Stimulated activated CD4-positive, alpha-beta T cell treated with anti-CD3 and anti-CD28 coated beads, Interleukin-15, amount 100 ng/mL, for 1 hour (primary cell): ENCODE measurements at places on chromosomes 6 and 20.
A peak's percentile ranks its signal among the peaks of the same experiment; 100 is the strongest.

- DNase-seq = no peak
Observed at GRCh38 chr6:23655525-23655924, 470.5 kb upstream of the NRSN1 start.

DNA sequence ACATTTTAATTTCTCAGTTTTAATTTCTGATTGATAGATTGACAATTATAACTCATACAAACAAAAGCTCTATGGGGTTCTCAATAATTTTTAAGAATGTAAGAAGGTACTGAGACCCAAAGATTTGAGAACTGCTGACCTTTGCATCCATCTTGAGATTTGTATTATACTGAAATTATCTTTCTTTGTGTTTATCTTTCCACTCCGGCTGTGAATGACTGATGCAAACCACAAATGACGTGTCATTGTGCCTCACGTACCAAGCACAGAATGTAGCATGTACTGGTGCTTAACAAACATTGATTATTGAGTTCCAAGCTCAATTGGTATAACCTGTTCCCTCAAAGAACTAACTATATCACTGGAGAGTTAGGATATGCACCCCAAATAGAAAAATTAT lies 152.1 kb upstream of the SMLR1 start:
- DNase-seq = no peak

- DNase-seq = no peak
Observed at GRCh38 chr6:144189351-144189750, 39.0 kb downstream of the STX11 start.

DNA sequence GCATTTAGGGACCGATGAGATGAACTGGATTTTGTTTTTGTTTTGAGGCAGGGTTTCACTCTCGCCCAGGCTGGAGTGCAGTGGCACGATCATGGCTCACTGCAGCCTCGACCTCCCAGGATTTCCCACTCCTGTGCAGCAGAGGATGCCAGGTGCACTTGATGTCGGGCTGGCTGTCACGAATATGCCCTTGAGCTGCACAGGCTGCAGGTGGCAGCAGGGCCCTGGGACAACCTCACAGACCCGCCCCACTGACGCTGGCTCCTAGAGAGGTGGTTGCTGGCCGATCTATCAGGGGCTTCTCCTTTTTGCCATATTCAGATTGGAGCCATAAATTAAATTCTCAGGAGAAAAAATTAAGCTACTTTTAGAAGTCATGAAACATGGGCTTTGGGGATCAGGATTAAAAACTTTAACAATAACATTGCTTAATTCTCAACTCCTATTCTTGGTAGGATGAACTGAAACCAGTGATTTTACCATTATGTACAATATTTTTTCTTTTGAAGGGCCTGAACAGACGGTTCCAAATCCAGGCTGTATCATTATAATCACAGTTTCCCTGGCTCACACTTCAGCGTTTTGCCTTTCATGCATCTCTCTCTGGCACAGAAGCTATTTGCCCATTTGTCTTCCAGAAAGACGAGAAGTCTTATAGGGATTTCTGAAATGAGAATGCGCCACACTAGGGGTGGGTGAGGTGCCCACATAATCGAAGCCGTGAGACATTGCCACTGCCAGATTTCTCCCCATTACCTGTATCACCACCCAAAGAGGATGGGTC lies 32.4 kb downstream of the NQO2 start:
- no peak for DNase-seq

- no peak for DNase-seq
Observed at GRCh38 chr6:67854098-67854497, 781.0 kb upstream of the ADGRB3 start.

- DNase-seq = no peak
Observed at GRCh38 chr6:32936239-32937152, 4.3 kb downstream of the HLA-DMB start.

- DNase-seq = peak; percentile 10
Observed at GRCh38 chr20:63215101-63216040, 560 bp downstream of the YTHDF1 start.

DNA sequence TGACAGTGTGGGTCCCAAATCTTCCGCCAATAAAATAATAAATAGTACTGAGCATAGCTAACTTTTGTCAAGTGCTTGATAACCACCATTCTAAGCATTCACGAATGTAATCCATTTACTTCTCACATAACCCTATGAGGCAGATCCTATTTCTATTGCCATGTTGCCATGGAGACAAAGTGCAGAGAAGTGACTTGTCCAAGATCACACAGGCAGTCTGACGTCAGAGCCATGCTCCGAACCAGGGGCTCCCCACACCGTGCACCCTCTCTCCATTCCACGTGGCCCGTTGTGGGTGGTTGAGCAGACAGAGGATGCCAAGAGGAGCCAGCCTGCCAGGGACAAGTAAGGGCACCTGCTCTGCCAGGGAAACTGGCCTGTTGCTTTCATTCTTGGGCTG lies 38.9 kb downstream of the CDH22 start:
- no peak for DNase-seq

DNA sequence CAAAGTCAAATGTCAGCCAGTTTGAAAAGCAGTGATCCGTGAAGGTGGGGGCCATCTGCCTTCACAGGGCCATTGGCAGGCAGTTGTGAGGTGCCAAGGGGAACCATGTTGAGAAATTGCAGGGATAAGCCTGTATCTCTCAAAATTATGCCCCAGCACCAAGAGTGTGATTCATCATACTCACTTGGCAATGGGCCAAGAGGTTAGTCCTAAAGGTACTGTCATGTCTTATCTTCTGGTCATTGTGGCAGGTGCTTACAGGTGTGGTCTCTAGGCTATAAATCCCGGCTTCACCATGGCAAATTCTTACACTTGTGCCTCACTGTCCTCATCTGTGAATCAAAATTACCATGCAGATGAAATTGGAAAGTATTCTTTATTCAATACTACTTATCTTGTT lies 150.7 kb upstream of the LAMP5 start:
- no peak for DNase-seq

DNA sequence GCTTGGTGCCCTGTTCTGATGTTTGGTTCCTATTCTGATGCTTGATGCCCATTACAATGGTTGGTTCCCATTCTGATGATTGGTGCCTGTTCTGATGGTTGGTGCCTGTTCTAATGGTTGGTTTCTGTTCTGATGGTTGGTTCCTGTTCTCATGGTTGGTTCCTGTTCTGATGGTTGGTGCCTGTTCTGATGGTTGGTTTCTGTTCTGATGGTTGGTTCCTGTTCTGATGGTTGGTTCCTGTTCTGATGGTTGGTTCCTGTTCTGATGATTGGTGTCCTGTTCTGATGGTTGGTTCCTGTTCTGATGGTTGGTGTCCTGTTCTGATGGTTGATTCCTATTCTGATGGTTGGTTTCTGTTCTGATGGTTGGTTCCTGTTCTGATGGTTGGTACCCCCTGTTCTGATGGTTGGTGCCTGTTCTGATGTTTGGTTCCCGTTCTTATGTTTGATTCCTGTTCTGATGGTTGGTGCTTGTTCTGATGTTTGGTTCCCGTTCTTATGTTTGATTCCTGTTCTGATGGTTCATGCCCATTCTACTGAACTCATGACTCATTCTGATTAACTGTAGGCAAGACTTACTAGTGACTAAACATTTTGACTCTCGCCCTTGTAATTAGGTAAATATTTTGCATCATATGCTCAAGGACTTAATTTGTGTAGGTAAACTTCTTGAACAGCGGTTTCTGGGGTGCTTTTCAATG lies 146.2 kb downstream of the DLL1 start:
- DNase-seq = no peak

DNA sequence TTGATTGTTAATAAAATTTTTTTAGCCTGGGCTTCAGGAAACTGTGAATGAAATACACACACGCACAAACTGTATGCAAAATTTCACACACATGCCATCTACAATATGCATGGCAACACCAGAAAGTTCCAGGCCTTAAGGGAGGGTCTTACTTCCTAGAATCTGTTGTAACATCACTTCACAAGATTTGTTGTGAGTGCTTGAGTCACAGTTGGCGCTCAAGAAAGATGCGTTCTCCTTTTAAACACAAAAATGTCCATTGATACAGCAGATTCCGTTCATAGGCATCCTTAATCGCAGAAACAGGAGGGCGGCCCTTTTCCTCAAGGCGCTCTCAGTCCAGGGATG lies 485 bp upstream of the RTF2 start:
- DNase-seq = no peak

- DNase-seq = no peak
Observed at GRCh38 chr6:163841326-163841725, 426.8 kb downstream of the QKI start.

- DNase-seq = no peak
Observed at GRCh38 chr6:39822846-39823815, 31.0 kb downstream of the DAAM2 start.

- DNase-seq = no peak
Observed at GRCh38 chr6:15521582-15521981, 141.2 kb downstream of the DTNBP1 start.

- DNase-seq = no peak
Observed at GRCh38 chr20:58131551-58132142, 96.8 kb downstream of the ANKRD60 start.

- DNase-seq = no peak
Observed at GRCh38 chr6:161835500-161836215, 561.8 kb upstream of the AGPAT4 start.

DNA sequence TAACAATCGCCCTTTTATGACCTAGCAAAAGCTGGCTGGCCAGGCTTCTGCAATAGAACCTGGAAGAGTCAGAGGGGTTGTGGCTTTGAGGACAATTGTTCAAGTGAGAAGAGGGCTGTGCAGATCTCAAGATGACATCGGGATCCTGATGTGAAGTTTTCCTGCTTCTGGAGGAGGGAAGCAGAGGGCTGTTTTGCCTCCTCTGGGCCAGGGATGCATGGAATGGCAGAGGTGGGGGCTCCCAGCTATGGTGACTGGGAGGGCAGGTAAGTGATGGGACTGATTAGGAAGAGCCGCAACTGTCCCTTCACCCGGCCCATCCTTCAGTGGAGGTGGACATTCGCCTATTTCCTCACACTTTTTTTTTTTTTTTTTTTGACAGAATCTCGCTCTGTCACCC lies 43.4 kb upstream of the BLCAP start:
- no peak for DNase-seq

- no peak for DNase-seq
Observed at GRCh38 chr20:2169456-2170088, 67.9 kb downstream of the STK35 start.

- peak; percentile 87 for DNase-seq
Observed at GRCh38 chr6:52670502-52671409, at the start of gene TMEM14A. Gene TMEM14A, plus strand, starts transcription at chr6:52671113. Its CDS starts 5,990 bp downstream, at chr6:52677103.

DNA sequence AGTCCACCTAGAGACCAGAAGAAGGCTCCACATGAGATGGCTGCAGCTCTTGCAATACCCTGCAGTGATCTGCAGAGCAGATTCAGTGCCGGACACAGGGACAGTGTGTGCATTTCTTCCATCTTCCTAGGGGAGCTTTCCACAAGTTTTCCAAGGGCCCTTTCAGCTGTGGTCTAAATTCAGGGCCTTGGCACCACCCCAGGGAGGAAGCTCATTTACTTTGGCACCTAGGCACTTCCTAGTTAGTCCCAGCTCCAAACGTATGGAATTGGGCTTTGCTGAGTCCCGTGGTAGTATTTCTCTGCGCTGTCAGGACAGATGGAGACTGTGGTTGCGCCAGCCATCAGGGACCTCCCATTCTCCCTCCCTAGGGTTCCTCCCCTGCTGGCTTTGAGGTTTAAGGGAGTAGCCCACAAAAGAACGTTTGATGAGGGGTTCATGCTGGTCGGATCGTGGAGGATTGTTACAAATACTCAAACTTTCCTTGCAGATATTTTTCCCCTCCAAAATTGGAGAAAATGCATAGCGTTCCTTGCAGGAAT lies 182.3 kb upstream of the UST start:
- no peak for DNase-seq

DNA sequence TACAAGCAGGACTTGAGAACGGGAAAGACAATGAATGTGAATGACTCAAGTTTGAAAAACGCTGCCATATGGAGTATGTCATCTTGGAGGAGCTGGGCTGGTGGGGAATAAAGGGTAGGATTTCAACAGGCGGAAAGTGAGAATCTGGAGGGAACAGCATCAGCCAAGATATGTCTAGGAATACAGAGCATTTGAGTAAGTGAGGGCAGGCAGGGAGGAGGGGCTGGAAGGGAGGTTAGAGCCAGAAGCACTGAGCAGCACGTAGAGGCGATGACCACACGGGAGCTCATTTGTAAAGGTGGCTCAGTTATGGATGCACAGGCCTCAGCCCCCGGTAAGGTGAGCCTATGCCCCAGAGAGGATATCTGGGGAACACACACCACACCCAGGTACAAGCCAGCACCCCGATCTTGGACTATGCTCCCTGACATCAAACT lies 115.1 kb downstream of the ZMYND8 start:
- DNase-seq = no peak

GRCh38 chr6:102204351-102204750 lies 810.8 kb downstream of the GRIK2 start:
- DNase-seq = no peak

DNA sequence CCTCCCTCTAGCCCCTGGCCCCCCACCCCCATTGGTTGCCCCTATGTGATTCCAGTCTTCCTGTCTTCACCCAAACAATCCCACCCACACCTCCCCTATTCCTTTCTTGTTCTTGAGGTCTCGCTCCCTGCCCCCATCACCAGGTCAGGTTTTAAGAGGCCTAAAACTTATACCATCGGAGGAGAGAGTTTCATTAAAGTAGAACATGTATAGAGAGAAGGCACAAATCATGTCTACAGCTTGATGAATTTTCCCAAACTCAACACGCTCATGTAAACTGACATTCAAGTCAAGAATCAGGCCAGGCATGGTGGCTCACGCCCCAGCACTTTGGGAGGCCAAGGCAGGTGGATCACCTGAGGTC lies 44.5 kb downstream of the TGM2 start:
- no peak for DNase-seq

- DNase-seq = no peak
Observed at GRCh38 chr6:159978291-159979135, 9.6 kb downstream of the IGF2R start.

DNA sequence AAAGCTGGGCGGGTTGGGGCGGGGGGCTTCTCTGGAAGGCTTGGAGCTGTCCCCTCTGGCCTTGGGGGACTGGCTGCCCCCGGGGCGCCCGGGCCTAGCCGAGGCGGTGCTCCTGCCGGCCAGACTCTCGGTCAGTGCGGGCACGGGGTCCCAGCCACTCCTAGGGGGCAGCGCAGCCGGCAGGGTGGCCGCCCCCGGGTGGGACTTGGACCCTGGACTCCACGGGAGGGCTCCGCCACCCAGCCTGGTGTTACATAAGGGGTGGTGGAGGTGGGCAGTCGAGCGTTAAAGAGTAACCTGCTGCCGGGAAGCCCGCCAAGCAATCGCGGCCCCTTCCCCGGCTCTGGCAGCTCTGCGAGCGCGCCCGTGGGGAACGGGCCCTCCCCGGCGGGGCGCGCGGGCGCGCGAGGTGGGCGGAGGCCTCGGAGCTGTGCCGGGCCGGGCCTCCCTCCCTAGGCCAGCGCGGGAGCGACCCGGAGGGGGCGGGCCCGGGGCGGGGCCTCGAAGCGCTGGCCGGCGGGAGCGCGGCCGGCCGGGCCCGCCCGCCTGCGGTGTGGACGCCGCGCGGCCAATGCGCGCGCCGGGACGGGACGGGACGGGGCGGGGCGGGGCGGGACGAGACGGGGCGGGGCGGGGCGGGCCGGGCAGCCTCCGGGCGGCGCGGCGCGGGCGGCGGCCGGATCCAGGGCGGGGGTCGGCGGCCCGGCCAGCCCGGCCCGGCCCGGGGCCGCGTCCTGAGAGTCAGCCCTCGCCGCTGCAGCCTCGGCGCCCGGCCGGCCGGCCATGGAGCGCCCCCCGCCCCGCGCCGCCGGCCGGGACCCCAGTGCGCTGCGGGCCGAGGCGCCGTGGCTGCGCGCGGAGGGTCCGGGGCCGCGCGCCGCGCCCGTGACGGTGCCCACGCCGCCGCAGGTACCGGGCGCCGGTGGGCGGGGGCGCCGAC lies at the start of gene SLC2A4RG:
Gene SLC2A4RG (plus strand): TSS at position 647 of the 940 bp plus-strand sequence. CDS start 137 bp downstream, at position 784.
- no peak for DNase-seq
